Activated T-cell treated with anti-CD3 and anti-CD28 coated beads for 4 hours (primary cell): ENCODE measurements at places on chromosomes 16 and 17.

GRCh38 chr17:1693339-1693738, 8.7 kb upstream of the PRPF8 start:
- DNase-seq = no peak

DNA sequence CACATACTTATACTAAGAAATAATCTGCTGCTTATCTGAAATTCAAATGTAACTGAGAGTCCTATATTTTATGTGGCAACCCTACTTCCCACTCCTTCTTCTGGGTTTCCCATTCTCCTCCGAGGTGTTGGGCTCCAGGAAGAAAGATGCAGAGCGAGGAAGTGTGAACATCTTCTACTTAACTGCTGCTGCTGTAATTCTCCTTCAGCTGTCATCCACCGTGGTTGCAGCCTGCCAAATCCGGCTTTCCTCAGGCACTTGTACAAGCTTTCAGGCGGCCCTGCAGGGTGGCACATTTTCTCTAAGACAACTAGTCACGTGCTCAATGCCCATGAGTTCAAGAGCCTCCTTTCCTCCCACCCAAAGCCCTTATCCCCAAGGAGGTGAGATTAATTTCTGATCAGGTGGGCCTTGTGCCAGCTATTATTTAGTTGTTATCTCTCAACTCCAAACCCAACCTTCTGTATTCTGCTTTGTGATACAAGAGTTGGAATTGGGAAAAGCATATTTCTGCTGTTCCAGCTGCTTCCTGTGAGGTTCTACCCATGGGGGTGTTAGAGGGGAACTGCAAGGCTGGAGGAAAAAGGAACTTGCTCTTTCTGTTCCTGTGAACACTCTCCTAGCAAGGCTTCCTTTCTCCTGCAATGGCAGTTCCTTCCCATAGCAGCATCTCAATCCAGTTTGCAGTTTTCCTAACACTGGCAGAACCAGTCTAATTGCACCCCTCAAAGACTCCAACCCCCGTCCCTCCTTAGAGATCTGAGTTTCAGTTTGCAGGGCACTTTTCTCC, 67.6 kb upstream of the RBBP6 start:
- DNase-seq = no peak

DNA sequence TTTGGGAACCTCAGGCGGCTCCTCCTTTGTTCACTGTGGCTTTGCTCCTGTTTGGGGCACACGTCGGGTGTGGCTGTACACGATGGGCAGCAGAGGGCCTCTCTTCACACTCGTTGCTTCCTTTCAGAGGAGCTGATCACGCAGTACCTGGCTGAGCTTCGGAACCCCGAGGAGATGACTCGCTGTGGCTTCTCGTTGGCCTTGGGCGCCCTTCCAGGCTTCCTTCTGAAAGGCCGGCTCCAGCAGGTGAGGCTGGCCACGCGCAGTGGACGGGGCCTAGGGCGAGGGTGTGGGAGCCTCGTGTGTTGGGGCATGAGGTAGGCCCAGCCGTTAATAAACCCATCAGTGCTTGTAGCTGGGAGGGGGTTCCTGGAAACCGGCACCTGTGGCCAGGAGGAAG, 85.0 kb upstream of the ZNF750 start:
- DNase-seq = no peak

DNA sequence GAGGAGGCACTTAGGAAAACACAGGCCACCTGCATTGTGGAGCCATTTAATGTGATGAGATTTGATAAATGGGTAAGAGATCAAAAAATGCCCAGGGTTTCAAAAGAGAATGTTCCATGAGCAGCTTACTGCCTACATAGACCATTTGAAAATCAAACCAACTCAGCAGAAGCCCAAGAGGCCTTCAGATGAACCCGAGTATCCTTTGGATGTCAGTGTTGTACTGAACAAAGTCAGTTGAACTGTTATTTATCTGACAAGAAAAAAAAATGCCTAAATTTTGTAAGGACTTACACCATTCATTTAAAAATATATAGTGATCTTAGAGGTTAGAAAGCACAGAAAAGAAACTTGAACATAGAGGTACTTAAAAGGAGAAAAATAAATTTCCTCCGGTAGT, 381.7 kb downstream of the ZFHX3 start:
- no peak for DNase-seq

DNA sequence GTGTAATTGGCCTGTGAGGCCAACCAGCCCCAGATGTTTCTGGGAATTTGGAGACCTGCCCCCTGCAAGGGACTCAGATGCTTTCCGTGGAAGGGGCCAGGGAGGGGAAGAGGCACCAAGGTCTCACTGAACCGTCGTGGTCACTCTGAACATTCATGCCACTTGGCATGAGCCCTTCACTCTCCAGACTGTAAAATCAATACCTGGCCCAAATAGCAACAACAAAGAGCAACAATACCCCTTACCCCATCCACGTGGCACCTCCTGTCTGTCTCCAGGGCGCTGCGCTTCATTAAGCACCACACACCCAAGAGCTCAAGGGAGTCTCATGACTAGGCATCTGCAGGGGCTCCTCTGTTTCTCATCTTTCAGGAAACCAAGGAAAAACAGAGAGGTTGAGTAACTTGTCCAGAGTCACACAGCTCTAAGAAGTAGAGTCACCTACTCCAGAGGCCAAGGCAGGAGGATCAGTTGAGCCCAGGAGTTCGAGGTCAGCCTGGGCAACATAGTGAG, 52.8 kb downstream of the SOCS1 start:
- no peak for DNase-seq

- no peak for DNase-seq
Observed at GRCh38 chr17:81807210-81807719, 3.3 kb downstream of the GCGR start.

- DNase-seq = no peak
Observed at GRCh38 chr16:86064431-86065250, 165.7 kb downstream of the IRF8 start.
